ENCODE measurements at places on chromosomes 3 and 15.

- DNase-seq = no peak
Observed at GRCh38 chr3:81444817-81445460, 316.5 kb downstream of the GBE1 start.

DNA sequence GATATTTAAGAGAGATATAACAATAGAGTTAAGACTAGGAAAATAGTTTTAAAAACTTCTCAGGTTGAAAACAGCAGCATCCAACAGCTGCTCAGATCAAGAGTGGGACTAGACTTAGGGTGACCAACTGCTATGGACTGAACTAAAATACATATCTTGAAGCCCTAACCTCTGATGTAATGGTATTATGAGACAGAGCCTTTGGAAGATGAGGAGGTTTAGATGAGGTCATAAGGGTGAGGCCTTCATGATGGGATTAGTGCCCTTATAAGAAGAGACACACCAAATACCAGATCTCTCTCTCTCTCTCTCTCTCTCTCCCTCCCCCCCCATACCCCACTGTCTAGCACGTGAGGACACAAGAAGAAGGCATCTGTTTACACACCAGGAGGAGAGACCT is 37.4 kb upstream of the GALNT15 start:
- DNase-seq = no peak

GRCh38 chr3:105414841-105415240 is 48.1 kb downstream of the ALCAM start:
- no peak for DNase-seq

DNA sequence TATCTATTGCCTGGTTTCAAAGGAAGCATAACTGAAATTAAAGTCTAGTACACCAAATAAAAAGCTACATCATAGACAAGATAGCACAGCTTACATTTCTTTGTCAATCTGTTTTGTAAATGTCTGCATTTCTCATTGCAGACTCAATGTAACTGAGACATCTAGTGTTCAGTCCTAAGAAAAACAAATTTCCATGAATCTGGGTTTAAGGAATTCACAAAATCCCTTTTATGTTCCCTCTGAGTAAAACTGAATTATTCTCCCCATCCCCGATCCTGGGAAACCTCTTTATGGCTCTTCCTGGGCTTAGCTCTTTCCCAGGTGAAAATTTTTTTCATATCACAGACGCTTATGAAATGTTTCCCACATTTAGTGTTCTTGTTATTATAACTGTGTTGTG is 21.6 kb upstream of the RASA2 start:
- no peak for DNase-seq

DNA sequence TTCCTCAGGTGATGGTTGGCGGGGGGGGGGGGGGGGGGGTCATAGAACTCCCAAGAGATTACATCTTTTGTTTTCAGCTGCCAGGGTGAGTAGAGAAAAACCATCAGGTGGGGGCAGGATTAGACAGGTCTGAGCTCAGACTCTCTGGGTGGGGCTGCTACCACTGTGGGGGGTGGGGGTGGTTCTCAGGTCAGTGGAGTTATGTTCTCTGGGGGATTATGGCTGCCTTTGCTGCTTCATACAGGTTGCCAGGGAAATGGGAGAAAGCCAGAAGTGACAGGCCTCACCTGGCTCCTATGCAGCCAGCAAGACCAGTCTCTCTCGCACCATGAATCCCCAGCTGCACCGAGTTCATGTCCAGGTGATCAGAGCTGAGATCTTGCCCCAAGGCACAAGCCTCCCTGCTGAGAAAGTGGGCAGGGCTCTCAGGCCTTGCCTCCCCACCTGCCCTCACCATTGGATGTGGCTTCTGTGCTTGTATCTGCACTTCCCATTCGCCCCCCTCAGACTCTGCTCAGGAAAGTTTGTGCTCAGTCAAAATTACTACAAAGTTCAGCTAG is 828.1 kb downstream of the MCTP2 start:
- DNase-seq = no peak

DNA sequence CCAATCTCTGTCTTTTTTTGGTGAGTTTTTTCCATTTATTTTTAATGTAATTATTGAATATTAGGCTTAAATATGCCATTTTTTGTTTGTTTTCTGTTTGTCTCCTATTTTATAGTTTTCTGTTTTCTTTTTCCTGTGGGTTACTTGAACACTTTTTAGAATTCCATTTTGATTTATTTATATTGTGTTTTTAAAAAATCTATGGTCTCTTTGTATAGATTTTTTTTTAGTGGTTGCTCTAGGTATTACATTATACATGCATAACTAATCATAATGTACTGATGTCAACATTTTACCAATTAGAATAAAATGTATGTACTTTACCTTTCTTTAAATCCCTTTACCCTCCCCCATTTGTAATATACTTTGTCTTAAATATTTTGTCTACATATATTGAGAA is 56.2 kb downstream of the RASA2 start:
- no peak for DNase-seq

DNA sequence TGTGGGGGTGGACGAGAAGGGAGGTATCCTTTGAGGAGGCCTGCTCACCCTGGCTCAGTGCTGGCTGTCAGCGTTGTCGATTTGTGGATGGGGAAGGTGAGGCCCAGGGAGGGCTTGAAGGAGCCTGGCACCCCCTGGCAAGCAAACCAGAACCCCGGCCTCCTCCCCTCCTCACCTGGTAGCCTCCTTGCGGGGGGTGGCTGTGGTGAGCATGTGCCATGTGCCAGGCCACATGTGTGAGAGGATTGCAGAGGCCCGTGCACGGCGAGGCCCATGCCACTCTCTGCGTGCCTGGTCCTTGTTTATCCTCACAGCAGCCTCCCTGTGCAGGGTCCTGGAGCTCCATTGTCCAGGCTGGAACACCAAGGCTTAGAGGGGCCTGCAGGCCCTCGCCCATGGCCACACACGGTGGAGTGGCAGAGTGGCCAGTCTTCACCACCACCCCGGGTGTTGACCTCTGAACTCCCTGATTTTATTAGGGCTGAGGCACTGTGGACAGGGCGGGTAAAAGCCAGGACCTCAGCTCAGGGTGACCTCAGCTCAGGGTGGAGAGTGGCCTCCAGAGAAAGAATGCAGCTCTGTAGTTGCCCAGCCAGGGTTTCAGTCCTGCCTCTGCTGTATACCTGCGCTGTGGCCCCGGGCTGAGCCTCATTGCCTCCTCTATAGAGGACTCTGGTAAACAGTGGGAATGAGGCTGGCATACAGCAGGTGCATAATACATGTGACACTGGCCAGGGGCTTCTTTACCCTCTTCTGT is 29.1 kb downstream of the HDAC11 start:
- DNase-seq = no peak

DNA sequence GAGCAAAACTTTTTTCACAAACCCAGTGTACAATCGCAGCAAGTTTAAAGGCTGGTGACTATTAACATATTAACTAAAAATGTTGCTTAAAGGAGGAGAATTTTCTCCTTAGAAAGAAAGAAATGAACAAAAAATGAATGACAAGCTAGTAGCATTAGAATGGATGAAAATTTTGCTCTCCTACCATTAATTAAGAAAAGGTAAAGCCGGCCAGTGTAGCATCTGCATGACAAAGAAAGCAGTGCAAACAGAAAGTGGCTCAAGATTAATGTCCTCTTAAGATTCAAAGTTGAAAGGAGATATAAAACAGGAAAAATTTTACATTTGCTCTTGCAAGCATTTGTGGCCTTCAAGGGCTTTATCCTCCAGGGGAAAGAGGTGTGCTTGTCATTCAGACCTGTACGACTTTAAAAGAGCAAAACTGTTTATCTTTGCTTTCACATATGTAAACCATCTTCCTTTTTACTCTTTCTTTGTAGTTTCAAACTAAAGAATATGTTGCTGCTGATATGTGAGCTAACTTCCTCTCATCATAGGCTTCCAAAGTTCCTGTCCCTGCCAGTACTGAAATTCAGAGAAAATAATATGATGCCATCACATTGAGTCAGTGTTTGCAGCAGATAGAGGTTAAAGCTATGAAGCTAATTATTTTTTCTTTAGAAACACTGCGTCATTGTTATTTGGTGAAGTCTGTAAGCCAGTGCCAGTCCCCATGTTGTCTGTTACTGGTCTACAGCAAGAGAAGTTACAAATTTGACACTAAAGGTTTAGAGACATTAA is 439.1 kb upstream of the GRM7 start:
- no peak for DNase-seq

DNA sequence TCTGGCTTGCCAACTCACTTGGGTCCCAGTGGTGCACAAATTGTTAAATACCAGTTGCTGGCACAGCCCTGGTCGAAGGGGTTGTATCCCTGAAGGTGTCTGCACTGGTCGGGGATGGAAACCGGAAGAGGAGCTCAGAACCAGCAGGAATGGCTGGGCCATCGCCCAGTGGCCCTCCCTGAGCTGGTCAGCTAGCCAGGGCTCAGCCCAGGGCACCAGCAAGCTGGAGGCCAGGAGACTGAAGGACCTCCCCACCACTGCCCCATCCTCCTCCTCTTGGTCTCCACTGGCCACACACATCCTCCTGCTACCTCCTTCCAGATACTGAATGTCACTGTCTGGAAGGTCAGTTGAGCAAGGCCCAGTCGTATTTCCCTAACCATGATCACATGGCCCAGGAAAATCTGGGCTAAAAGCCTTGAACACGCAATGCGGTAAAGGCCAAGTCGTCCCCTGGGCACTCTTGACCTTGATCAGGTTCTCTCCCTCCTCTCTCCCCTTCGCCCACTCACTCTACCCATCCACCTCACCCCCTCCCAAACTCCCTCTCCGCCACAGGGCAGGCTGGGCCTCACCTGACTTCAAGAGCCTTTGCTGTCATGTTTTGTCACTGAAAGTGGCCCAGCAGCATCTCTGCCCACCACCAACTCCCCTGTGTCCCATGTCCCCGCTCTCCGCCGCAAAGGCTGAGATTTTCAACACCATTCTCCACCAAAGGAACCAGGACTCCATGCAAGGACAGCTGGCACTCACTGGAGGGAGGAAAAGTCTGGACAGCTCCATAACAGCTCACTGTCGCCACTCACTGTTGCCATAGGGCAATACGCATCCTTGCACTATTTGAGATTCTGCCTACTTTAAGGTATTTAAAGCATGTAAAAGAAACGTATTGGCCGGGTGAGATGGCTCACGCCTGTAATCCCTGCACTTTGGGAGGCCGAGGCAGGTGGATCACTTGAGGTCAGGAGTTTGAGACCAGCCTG is 12.1 kb downstream of the ZDHHC19 start:
- no peak for DNase-seq

GRCh38 chr3:111745786-111746185 is 113.3 kb upstream of the PHLDB2 start:
- DNase-seq = no peak

DNA sequence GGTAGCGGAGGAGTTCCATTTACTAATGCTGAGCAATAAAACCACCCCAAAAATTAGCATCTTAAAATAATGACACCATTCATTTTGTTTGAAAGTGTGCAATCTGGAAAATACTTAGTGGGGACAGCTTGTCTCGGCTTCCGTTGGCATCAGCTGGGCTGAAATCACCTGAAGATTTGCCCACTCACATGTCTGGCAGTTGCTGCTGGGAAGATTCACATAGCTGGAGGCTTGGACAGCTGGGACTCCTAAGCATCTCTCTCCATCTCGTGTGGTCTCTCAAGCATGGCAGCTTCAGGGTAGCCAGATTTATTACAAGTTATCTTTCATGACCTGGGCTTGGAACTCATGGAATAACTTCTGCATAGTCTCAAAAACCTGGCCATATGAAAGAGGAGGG is 38.4 kb upstream of the BFSP2 start:
- DNase-seq = no peak

- no peak for DNase-seq
Observed at GRCh38 chr15:56821721-56822425, 88.6 kb upstream of the ZNF280D start.

DNA sequence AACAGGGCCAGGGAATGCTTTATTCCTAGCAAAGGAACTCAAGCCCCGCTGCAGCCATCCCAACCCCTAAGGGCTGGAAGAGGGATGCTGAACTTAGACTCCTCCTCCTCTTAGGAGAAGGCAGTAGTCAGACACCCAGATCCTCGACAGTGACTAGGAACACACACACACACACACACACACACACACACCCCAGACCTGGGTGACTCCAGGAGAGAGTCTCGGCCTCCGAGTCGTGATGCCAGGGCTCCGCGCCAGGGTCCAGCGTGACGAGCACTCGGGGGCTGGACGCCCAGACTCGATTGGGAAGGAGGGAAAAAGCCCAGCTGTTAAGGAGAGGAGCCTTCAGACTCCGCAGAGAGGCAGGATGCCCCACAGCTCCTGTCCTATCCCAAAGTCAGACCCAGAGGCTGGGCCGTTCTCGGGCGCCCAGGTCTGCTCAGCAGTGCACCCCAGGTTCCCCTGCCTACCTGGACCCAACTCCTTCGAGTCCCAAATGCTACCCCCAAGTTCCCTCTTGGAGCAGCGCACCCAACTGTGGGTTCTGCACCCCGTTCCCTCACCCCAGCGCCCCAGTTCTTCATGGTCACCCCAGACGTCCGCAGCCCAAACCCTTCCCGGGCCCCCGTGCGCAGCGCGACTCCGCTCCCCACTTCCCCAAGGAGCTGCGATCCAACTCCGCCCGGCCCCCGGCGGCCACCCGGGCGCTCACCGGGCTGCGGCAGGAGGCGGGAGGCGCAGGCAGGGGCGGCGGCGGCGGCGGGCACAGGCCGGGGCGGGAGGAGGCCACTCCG is 421 bp downstream of the BMF start:
- no peak for DNase-seq

DNA sequence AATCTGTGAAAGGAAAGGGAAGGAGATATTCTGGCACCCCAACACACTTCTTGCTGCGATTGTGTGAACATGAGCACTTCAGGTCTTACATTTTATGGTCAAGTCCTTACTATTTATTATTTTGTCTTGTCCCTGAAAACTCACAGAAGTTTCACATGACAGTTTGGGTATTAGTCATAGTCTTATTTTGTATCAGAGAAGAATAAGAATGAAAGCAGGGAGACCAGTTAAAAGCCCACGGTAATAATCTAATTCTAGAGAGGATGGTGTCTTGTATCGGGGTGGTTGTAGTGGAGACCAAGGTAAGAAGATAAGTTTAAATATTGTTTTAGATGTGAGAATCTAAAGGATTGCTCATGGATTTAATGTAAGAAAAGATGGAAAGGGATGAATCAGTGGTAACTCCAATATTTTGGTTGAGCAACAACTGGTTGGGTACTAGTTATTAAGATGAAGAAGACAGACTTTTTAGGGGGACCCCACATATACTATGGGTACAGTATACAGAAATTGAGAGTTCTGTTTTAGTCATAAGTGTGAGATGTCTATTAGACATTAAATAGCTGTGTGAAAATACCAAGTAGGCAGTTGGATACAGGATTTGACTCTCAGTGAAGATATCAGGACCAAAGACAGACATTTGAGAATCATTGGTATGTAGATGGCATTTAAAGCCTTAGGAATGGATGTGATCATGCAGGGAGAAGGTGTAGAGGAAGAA is 227.6 kb downstream of the MFSD1 start:
- DNase-seq = no peak

DNA sequence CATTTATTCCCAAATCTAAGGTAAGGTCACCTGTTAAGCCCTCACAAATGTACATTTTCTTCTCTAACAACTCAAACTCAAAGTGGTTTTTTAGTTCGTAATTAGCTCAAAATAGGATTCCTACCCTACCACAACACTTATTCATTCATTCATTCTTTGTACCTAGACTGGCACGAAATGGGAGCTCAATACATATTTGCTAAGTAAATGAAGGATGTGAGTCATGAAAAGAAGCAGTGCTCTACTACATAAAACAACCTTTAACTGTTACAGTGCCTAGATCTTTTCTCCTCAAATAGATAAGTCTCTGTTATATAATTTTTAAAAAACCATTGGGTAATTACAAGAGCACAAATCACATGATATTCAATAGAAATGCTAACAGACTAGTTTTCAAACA is 13.1 kb downstream of the RSL24D1 start:
- DNase-seq = no peak
